Panc1 (cell line): ENCODE measurements at places on chromosomes 13 and 19.

- DNase-seq, result no peak
Observed at GRCh38 chr13:105991131-105991530, 544.3 kb downstream of the EFNB2 start.

- DNase-seq, result no peak
Observed at GRCh38 chr19:6267552-6268381, 12.0 kb downstream of the MLLT1 start.

- DNase-seq, result no peak
Observed at GRCh38 chr13:95455782-95456181, 96.7 kb upstream of the CLDN10 start.

- DNase-seq, result no peak
Observed at GRCh38 chr19:42285988-42286348, 16.0 kb upstream of the PRR19 start.

DNA sequence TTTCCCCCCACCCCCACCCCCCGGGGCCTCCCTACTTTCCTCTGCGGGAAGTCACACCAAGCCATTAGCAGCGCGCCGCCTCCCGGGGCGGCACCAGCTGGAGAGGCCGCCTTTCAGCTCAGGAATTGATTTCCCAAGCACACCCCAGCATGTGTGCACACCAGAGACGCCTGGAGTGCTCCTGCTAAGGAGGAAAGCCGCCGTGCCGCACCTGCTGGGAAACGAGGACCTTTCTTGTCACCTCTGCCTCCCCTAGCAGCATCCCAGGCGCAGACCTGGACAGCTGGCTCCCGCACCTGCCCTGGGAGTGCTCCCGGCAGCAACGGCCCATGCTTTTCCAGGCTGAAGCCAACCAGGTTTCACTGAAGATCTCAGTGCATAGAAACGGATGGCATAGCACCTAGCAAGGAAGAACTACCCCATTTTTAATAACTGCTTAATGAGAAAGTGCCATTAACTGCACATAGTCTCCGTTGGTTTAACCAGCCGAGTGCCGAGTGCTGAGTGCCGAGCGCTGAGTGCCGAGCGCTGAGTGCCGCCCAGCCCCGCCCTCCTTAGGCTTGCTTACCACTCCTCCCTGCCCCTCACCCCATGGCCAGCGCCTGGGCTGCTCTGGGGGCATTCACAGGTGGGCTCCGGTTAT is 165.0 kb downstream of the USP12 start:
- no peak for DNase-seq

- no peak for DNase-seq
Observed at GRCh38 chr19:45607071-45608029, 5.3 kb upstream of the GPR4 start.

GRCh38 chr13:73722120-73722519 is 412.1 kb downstream of the KLF12 start:
- no peak for DNase-seq

DNA sequence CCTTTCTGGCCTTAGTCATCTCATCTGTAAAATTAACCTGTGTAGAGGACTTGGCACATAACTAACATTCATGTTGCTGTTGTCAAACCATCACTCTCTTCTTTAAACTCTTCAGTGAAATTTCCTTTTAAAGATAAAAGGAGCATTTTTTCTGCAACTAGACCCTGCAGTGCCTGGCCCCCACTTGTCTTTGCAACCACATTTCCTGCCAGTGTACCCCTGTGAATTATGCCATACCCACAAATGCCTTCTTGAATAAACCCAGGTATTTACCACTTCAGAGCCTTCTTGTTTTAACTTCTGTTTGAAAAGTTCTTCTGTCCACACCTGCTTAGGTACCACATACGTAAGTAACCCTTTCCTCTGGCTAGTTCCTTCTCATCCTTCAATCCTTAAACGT is 118.8 kb downstream of the CDK8 start:
- no peak for DNase-seq

- no peak for DNase-seq
Observed at GRCh38 chr19:20928371-20928770, 5.3 kb downstream of the ZNF85 start.
